ENCODE measurements at places on chromosomes 3 and 15.

- no peak for DNase-seq
Measured at GRCh38 chr3:31534065-31534425, 1.3 kb downstream of the STT3B start.

DNA sequence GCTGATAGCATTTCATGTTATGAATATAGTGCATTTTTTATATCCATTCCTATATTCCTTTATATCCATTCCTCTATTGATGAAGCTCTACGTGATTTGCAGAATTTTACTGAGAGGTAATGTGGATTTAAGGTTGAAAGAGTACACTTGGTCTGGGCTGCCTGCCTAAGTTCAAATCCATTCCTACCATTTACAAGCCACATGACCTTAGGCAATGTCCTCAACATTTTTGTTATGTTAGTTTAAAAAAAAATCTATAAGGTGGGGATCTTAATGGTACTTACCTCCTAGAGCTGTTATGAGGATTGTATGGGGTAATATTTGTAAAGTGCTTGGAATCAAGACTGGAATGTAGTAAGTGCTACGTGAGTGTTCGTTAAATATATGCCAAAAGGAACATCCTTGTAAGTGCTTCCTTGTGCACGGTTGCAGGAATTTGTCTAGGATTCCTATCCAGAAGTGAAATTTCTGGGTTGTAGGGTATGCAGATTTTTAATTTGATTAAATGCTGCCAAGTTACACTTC lies 11.2 kb upstream of the VEPH1 start:
- no peak for DNase-seq

DNA sequence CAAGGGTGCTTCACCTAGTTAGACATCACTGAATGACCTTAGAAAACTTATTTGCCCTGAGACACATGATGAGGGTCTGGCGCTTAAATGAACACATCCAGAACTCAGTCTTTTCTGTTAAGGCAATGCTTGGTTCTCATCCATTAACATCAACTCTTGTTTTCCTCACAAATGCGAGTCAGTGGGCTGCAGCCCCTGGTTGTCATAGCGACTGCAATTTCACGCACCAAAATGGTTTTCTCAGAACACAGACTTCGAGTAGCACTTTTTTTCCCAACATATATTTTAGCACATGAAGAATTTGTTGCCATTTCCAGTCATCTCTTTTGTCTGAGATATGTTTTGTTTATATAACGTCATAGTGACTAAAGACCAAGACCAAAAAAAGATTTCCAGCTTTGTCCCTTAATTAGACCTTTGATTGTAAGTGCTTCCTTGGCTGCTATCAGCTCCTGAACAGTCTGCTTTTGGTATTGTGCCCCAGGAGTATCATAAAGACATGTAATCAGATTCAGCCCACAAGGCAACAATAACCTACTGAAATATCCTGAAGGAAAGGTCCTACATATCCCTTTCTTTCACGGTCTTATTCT lies 68.5 kb downstream of the GPR176 start:
- DNase-seq: no peak

DNA sequence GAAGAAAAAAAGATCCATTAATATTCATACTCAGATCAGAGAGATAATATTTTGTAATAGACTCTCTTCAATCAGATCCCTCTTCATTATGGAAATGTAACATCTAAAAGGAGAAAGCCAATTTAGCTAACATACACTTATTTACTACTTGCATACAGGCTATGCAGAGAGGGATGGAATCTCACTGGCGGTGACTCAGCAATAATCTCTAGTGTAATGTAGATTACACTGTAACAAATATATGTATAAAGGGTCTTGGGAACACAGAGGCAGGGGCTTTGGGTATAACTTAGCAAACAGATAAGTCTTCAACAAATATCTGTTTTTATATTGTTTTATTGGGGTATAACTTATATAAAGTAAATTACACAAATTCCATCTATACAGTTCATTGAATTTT lies 69.6 kb downstream of the CGNL1 start:
- DNase-seq: no peak

DNA sequence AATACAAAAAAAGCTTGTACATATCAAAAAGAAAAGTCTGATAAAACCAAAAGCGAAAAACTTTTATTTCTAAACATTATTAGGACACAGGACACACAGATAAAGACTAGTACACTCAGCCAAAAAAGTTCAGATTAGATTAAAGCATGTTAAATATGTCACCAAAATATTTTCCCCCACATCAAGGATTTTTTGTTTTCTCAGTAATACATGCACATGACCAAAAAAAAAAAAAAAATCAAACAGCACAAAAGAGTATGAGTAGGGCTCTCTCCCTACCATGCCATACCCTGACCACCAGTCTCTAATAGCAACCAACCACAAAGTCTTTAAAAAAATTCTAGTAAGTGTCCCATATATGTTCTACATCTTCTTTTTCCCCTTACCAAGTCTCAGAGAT lies 77.4 kb downstream of the LRRFIP2 start:
- no peak for DNase-seq

DNA sequence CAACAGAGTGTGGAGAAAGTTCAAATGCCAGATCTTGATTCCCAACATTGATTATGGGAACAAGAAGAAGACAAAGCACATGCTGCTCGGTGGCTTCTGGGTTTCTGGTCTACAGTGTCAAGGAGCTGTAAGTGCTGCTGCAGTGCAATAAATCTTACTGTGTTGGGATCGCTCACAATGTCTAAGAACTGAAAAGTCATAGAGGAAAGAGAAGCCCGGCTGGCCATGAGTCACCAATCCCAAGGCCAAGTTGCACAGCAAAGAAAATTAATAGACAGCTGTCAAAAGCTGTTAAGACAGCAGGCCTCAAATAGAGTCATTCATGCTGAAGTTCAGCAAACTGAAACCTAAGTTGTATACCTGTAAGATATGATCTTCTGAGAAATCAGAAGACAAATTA lies 33.2 kb upstream of the SPPL2A start:
- DNase-seq: no peak

- DNase-seq: no peak
Measured at GRCh38 chr3:49652903-49653415, 21.2 kb upstream of the APEH start.

GRCh38 chr15:86644339-86644738 lies 564.7 kb downstream of the AGBL1 start:
- no peak for DNase-seq

GRCh38 chr3:86416334-86416733 lies 574.6 kb downstream of the VGLL3 start:
- DNase-seq: no peak
